ENCODE measurements at places on chromosomes 11 and 22.

DNA sequence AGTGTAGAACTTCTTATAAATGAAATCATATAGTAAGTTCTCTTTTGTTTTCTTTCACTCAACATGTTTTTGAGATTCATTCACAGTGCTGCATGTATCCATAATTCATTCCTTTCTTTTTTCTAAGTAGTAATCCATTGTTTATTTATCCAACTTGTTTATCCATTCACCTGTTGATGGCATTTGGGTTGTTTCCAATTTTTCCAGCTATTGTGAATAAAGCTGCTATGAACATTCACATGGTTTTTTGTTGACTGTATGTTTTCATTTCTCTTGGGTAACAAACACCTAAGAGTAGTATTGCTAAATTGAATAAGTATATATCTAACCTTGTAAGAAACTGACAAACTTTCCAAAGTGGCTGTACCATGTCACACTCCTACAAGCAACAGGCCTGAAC, 23.5 kb downstream of the MRTFA start:
- DNase-seq, result no peak

DNA sequence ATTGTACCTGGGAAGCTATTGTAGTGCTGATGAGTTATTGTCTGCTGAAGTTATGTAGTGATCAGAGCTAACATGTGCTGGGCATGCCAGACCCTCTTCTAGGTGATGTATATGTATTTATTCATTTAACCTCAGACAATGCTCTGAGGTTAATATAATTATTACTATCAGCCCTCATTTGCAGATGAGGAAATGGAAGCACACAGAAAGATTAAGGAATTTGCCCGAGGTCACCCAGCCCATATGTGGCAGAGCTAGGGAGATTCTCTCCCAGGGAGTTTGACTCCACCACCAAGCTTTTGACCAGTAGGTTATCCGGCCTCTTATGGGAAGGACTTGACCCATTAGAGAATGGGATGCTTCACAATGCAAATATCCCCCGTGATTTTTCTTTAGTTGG, 114.2 kb upstream of the NAV2 start:
- DNase-seq, result no peak

GRCh38 chr11:14203321-14203720, 155.7 kb downstream of the RRAS2 start:
- DNase-seq, result no peak

- DNase-seq, result no peak
These were observed 119.5 kb upstream of the GRIA4 start for GRCh38 chr11:105490333-105490732.

DNA sequence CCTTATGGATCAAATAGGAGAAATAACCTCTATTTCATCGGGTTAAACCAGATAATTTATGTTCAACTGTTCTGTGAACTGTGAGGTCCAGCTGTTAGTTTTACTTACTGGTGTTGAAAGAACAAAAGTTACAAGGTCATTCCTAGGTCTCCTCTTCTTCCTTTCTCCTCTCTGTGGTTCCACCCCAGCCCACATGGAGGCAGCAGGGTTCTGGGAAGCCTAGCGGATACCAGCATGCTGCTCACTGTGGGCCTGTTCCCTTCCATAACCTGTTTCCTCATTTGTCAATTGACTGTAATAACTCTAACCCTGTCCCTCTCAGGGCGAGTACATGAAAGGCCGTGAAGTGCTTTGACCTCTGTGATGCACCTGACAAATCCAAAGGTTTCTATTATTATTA, 27.8 kb downstream of the RELT start:
- DNase-seq, result no peak

DNA sequence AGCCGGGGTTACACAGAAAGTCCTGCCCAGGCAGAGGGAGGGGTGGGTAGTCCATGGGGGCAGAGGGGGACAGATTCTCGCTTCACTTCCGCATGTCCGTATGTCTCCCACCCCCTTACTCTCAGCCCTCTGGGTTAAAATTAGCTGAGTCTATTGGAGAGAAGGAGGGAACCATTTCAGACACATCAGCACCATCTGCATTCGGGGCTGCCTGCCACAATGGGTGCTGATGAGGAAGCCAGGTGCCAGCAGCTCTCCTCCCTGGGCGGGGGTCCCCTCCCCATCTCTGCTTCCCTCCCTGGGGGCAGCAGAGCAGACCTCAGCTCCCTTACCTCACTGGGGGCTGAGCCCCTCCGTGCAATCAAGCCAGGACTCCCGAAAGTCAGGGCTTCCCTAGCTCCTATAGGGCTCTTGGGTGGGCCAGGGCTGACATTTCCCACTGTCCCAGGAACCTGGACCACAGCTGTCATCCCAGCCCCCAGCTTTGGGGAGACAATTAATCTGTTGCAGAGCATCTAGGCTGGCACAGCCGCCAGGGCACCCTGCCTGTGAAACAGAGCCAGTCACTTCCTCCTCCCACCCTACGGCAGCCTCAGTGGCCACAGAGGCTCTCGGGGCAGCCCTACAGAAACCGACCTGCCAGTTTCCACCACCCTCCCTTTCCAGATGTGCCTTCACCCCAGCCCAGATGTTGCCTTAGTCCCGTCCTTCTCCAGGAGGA, 67.3 kb downstream of the PDE2A start:
- no peak for DNase-seq

GRCh38 chr11:20658135-20658534, 11.3 kb upstream of the NELL1 start:
- no peak for DNase-seq

DNA sequence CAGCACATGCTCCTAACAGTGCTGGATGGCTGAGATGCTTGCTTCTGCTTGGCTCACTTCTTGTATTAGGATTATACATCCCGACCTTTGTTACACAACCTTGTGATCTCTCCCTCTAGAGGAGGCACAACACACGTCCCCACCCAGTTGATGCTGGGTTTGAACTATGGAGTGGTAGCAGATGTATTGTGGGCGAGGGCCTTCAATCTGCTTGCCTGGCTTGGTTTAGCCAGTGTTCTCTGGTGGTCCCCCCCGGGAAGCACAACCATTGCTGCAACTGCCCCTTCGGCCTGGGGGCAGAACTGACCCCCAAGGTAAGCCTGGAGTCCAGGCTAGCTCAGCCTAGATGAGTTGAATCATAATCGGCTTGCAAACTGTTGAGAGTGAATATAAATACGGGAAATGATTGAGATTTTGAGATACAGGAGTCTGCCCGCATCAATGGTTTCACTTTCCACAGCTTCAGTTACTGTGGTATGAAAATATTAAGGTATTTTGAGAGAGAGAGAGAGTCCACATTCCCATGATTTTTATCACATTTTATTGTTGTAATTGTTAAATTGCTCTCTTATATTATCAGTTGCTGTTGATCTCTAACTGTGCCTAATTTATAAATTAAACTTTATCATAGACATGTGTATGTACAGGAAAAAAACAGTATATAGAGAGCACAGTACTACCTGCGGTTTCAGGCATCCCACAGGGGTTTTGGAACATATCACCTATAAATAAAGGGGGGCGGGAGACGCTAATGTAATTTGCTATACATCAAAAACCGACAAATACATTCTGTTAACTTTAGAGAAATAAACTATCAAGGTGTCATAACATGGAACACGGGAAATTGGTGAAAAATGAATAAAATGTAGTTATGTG, 482.0 kb upstream of the B3GAT1 start:
- DNase-seq, result no peak

Measured in astrocyte of the cerebellum (primary cell).